ENCODE measurements at places on chromosomes 6 and 20. TPM values are rescaled to one million over a fixed set of nuclear protein-coding genes. Genes with fewer than 3 reads are reported as not detected.

The LAMA2 gene
- total RNA-seq = 2.2 TPM

GRCh38 chr6:4714961-4715501, 61.2 kb upstream of the CDYL start:
- DNase-seq = no peak
- no peaks in the 10 kb centered on the region for H3K4me1 ChIP-seq
- H3K27me3 ChIP-seq = no peaks in the 10 kb centered on the region
- no peak overlapping the region for H3K27ac ChIP-seq
- no peak overlapping the region for H3K4me3 ChIP-seq

DNA sequence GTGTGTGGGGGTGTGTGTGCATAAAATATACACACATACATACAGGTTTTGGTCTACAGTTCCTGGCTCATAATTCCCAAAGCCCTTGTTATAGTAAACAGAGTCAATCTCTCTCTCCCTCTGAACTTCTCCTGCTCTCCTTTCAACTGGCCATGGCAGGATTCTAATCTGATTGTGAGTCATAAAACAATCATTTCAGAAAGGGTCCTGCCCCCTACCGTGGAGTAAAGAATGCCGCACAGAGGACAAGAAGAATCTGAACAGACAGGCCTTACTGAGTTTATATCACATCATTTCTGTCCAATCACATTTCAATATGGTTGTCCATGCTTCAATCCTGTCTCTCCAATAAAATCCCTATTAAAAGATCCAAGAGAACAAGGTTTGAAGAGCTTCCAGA, 416.9 kb downstream of the FRK start:
- H3K4me1 ChIP-seq = no peaks in the 10 kb centered on the region
- no peak overlapping the region for H3K27ac ChIP-seq
- DNase-seq = peak; percentile 4
- H3K4me3 ChIP-seq = no peak overlapping the region

DNA sequence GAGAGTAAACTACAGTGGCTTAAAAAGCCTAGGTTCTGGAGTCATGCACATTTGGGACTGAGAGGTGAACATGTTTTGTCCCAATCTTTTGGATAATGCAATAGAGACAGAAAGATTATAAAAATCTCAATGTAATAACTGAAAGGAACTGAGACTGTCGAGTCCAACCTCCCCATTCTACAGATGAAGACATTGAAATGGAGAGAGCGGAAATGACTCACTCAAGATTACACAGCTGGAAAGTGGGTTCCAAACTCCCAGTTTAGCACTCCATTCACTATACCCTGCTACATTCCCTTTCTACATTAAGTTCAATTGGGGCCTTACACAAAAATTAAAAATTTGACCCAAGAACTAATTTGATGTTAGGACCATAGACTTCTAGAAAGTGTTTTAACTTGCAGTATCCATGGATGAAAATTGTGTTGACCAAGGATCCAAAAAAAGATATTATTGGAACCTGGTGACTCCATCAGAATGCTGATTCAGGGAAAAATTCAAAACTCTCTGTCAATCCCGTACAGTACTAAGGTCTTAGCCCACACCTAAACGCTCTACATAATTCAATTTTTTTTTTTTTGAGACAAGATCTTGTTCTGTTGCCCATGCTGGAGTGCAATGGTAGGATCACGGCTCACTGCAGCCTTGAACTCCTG, 1.5 kb upstream of the ILRUN start:
- DNase-seq = no peak
- no peaks in the 10 kb centered on the region for H3K36me3 ChIP-seq
- H3K27ac ChIP-seq = no peak overlapping the region
- peaks cover 7% of the 10 kb centered on the region for H3K4me1 ChIP-seq

- no peaks in the 10 kb centered on the region for H3K36me3 ChIP-seq
- no peak for DNase-seq
- H3K4me3 ChIP-seq = no peak overlapping the region
- H3K4me1 ChIP-seq = no peaks in the 10 kb centered on the region
Measured at GRCh38 chr20:52889225-52889624, 82.9 kb upstream of the TSHZ2 start.

The SLC4A11 gene
- total RNA-seq = 1.1 TPM

DNA sequence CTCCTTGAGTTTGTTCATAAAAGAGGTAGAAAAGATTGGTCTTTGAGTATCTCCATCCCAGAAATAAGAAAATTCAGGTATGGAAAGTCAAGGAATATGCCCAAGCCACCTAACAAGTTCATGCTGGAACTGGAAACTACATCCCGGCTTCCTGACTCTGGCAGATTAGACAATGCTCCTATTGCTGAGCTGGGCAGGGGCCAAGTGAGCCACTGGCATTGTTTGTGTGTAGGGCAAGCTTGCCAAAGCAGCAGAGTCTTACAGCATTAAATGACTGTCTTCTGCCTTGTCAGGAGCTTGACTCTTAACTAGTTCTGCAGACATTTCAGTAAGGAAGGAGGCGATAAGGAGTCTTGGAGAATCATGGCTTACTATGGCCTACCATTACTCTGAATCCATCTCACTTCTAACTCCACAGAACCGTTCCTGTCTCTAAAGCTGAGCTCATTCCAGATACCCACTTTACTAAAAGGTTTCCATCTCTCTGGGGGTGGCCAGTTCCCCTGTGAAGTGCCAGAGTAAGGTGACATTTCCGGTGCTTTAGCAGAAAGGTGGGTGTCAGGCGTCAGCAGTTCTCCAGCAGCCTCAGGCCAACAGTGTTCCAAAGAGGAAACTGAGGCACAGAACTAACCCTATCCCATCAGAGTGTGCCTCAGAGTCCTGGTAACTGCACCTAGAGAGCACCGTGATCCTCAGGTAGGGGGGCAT, 30.1 kb downstream of the PRDM1 start:
- H3K4me3 ChIP-seq = no peak overlapping the region
- no peak overlapping the region for H3K27ac ChIP-seq
- H3K27me3 ChIP-seq = no peaks in the 10 kb centered on the region
- DNase-seq = no peak

The ADGRB3 gene
- 7.7 TPM for total RNA-seq

DNA sequence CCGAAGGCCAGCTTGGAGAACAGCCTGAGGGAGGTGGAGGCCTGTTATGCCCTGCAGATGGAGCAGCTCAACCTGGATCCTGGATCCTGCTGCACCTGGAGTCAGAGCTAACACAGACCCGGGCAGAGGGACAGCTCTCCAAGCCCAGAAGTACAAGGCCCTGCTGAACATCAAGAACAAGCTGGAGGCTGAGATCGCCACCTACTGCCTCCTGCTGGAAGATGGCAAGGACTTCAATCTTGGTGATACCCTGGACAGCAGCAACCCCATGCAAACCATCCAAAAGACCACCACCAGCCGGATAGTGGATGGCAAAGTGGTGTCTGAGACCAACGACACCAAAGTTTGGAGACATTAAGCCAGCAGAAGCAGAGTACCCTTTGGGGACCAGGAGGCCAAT, 223.5 kb upstream of the ID4 start:
- no peak overlapping the region for H3K27ac ChIP-seq
- no peak overlapping the region for H3K4me3 ChIP-seq
- no peaks in the 10 kb centered on the region for H3K27me3 ChIP-seq
- no peaks in the 10 kb centered on the region for H3K36me3 ChIP-seq
- no peak for DNase-seq

DNA sequence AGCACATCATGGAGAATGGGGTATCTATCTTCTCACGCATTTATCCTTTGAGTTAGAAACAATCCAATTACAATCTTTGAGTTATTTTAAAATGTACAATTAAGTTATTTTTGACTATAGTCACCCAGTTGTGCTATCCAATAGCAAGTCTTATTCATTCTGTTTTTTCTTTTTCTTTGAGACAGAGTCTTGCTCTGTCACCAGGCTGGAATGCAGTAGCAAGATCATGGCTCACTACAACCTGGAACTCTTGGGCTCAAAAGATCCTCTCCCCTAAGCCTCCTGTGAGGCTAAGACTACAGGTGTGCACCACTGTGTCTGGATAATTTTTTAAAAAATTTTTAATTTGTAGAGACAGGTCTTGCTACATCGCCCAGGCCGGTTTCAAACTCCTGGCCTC, 201.5 kb upstream of the ZNF217 start:
- H3K4me3 ChIP-seq = no peak overlapping the region
- no peak overlapping the region for H3K27ac ChIP-seq
- no peak for DNase-seq
- no peaks in the 10 kb centered on the region for H3K27me3 ChIP-seq
- H3K36me3 ChIP-seq = no peaks in the 10 kb centered on the region
- peaks cover 5% of the 10 kb centered on the region for H3K4me1 ChIP-seq

The TGM2 gene
- 0.85 TPM for total RNA-seq

The POFUT1 gene
- total RNA-seq = 55.9 TPM

The KCNK17 gene
- not detected for total RNA-seq

- H3K36me3 ChIP-seq = no peaks in the 10 kb centered on the region
- peaks cover 10% of the 10 kb centered on the region for H3K27me3 ChIP-seq
- no peak for DNase-seq
- H3K4me3 ChIP-seq = no peak overlapping the region
- no peak overlapping the region for H3K27ac ChIP-seq
- no peaks in the 10 kb centered on the region for H3K4me1 ChIP-seq
Measured at GRCh38 chr6:137033828-137034227, 10.9 kb downstream of the IL20RA start.

DNA sequence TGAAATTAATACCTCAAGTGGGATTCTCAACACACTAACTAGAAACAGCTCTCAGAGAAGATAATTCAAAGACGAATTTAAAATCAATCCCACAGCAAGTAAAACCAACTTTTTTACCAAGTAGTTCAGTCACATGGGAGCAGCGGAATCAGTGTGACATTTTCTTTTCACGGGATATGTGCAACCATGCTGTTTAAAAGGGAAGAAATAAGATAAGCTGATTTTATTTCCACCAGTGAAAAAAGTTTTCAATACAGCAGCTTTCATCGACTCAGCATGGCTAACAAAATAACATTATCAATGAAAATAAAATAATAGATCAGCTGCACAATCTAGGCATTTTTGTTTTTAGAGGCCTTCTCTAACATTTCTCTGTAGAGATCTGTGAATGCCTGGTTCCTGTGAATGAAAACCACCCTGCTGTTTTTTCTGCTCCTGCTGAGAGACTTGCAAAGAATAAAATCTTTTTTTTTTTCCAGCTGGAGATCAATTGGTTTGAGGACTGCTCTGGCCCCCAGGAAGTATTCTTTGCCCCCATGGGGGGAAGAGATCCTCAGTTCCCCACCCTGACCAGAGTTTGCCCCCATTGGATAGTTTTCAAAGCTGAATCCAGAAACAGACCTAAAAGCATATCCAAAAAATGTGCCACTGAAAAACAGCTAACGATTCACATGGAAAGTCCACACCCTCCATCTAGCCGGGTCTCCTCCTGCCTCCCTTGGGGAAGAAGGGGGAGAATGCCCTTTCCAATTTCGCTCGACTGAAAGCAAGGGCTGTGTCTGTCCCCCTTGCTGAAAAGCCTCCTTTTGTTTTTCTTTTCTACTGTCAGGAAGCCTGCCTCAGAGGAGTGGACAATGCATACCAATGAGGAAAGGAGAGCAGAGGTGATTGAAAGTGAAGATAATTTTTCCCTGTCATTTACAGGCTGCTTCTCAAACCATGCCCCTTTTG, 317.6 kb downstream of the PRKN start:
- no peak overlapping the region for H3K4me3 ChIP-seq
- no peak overlapping the region for H3K27ac ChIP-seq
- no peaks in the 10 kb centered on the region for H3K4me1 ChIP-seq
- no peaks in the 10 kb centered on the region for H3K27me3 ChIP-seq
- no peaks in the 10 kb centered on the region for H3K36me3 ChIP-seq

DNA sequence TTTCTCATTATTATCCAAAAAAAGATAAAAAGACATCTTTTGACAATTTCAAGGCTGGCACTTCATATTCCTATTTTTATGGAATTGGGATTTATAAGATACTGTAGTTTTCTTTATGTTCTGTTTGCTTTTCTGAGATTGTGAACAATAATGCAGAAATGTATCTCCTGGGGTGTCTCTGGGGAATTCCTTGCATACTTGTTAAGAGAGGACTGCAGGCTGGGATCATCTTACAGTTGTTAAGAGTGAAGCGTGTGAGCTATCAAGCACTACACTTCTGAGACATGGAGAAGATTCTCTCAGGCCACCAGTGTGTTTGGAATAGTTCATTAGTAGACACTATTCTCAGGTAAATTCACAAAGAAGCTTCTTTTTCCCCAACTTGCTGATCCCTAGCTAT, 963.3 kb upstream of the GJE1 start:
- no peaks in the 10 kb centered on the region for H3K36me3 ChIP-seq
- H3K27ac ChIP-seq = no peak overlapping the region
- H3K4me3 ChIP-seq = no peak overlapping the region
- no peaks in the 10 kb centered on the region for H3K27me3 ChIP-seq

GRCh38 chr20:21145424-21145823, 19.5 kb downstream of the KIZ start:
- H3K4me3 ChIP-seq = no peak overlapping the region
- no peak overlapping the region for H3K27ac ChIP-seq
- no peaks in the 10 kb centered on the region for H3K4me1 ChIP-seq

GRCh38 chr6:105357165-105357564, 45.7 kb downstream of the PREP start:
- no peak overlapping the region for H3K27ac ChIP-seq
- no peak overlapping the region for H3K4me3 ChIP-seq
- DNase-seq = peak; percentile 25
- peaks cover 7% of the 10 kb centered on the region for H3K36me3 ChIP-seq
- H3K4me1 ChIP-seq = peaks cover 5% of the 10 kb centered on the region

DNA sequence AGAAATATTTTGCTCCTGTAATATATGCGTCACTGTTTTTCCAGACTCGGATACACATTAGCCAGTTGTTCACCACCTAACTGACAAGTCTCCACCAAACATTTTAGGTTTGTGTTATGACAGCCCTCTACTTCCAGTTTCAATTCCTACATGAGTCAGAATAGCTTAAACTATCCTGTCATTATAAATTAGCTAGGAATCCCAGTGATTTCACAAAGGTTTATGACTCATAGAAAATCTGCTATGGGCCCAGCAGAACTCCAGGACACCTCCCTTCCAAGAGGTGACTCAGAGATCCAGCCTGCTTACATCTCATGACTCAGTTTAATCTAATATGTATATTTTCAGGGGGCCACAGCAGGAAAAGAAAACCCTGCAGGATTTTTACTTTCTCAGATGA, 17.4 kb upstream of the PLCB4 start:
- peak; percentile 83 for DNase-seq
- H3K4me1 ChIP-seq = peaks cover 12% of the 10 kb centered on the region
- no peaks in the 10 kb centered on the region for H3K27me3 ChIP-seq
- no peak overlapping the region for H3K4me3 ChIP-seq

- peak; percentile 66 for DNase-seq
- H3K27me3 ChIP-seq = peaks cover 57% of the 10 kb centered on the region
- no peaks in the 10 kb centered on the region for H3K36me3 ChIP-seq
- peak overlapping the region; percentile 35 for H3K4me3 ChIP-seq
- H3K4me1 ChIP-seq = peaks cover 15% of the 10 kb centered on the region
Measured at GRCh38 chr20:47785854-47786764, 828 bp upstream of the SULF2 start.

DNA sequence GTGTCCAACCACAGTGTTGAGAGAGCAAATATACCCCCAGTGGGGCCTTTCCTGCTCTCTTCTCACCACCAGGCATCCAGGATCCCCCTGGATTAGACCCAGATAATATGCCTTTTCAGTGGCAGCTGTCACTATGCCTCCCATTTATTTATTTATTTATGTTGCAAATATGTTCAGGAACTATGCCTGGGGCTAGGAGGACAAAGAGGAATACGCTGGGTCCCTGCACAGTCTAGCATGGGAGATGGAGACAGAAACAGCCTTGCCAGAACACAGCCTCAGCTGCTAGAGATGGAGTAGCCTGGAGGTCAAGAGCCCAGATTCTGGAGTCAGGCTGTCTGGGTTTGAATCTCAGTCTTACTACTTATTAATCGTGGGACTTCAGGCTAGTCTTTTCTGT, 74.6 kb upstream of the LRFN2 start:
- no peak overlapping the region for H3K27ac ChIP-seq
- H3K4me3 ChIP-seq = no peak overlapping the region
- no peak for DNase-seq
- no peaks in the 10 kb centered on the region for H3K36me3 ChIP-seq
